Inflammatory macrophage (primary cell): ENCODE measurements at places on chromosomes 5 and 9.

- DNase-seq, result peak; percentile 74
Measured at GRCh38 chr5:148733601-148734438, 79.5 kb upstream of the HTR4 start.

DNA sequence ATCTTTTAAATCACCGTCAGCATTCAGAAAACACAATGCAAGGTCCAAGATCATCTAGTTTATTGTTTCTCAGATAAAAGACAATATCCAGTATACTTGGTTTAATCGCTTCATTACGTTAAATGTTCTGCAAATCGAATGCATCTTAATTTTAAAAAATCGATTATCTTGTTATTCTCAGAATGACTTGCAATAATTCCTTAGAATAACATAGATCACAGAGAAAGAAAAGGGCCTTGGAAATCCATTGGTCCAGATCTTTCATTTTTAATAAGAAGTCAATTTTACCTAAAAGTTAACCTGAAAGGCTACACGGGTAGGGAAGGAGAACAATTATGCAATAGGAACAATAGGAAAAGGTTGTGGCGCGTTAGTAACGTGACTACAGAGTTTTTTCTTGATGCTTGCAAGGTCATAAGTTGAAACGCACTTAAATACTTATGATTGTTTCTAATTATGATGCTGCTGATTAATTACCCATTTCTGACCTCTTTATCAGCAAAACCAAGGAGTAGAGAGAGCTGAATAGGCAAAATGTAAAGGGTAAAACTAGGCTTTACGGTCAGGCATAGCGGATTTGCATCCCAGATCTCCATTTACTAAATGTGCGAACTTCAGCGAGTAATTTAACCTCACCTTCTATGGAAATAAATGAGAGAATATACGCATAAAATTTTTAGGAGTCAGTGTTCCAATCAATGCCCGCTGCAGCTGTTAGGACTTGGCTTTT lies 769 bp upstream of the LYRM7 start:
- DNase-seq, result no peak

GRCh38 chr9:136852664-136853595 lies 784 bp downstream of the MAMDC4 start:
- DNase-seq, result no peak

DNA sequence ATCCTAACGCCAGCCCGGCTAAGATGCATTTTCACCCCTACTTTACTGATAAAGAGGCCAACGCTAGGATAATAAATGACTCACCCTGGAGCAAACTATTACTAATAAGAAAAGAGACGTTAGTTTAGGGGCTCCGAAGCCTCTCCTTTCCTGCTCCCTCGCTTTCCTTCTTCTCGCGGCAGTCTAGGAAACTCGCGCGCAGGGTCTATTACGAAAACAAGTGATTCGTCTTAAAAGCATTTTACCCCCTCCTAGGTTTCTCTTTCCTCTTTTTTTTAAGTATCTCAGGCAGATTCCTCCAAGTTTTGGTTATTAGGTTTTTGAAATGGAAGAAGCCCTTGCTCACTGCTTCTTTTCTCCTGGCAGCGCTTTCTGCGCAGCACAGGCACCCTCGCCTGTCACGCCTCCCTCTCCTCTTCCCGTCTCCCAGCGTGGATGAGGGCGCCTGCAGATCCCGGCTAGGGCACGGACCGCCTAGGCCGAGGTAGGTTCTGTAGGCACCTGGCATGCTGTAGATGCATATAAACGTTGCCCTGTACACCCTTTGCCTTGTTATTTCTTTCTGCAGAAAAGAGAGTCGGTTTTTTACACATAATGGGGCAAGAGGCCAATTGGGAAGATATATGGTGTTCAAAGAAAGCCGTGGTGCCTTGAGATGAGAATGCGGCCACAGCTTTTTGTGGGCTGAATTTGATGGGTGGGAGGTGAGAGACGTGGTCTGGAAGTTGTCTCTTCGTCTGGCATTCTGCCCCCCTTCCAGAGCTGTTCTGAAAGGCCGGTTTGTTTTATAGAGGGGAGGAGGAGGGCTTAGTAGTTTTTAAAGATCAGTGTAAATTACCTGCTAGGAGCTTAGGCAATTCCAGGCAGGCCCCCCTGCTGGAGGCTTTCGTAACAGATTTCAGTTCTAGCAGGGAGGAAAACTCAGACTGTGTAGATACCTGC lies 983 bp downstream of the GCNT1 start:
- peak; percentile 37 for DNase-seq

DNA sequence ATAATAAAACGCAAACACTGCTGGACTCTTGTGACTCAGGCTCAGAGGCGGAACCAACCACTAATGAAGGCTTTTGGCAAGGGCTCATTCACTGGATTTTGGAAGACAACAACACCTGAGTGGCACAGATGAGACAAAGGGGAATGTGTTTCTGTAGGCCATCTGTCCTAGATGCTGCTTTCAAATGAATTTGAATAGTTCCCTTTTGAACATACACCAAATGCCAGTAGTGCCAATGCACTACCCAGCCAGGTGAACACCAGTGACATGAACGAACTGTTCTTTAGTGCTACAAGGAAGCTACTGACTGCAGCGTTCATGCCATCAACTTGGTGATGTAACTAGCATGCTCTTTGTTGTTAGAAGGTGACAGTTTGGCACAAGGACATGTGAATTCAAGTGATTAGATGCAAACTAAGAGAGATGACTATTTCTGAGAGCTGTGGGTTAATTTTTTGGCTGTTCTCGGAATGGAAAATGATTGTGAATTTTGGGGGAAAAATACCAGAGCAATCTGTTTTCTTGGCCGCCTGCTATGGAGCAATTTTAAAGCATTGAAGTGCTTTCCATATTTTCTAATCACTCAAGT lies 173.7 kb downstream of the SLC24A2 start:
- DNase-seq, result no peak

DNA sequence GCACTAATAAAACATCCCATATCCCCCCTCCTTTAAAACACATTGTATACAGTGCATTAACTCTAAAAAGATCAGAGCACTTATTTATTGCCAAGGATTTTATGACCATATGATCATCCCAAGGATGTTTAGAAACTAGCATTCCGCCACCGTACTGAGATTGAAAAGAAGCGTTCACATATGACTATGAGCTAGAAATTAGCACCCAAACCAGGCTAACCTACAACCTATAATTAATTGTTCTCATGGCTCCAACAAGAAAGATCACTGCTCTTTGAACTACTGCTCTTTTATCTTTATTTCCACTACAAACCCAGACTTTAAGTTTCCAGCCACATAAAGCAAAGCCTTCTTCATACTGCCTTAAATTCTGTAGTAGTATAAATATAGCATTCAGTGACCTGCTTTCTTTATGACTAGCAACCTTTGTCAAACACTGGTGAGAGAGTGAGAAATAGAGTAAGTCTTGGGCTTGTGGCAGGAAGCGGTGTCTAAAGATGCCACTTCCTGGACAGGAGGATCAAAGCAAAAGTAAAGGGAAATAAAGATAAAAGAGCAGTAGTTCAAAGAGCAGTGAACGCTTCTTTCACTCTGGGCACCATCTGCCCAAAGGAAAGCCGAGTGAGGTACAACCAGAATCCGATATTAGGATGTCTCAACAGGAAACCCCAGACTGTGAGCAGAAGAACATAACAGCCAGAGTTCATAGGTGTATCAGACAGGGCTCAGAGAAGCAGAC lies 151.1 kb upstream of the ERCC6L2 start:
- no peak for DNase-seq

DNA sequence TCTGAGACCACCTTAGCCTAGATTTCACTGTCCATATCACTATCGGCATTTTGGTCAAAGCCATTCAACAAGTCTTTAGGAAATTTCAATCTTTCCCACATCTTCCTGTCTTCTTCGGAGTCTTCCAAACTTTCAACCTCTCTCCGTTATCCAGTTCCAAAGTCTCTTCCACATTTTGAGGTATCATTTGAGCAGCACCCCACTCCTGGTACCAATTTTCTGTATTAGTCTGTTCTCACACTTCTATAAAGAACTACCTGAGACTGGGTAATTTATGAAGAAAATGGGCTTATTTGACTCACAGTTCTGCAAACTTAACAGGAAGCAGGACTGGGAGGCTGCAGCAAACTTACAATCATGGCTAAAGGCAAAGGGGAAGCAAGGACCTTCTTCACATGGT lies 215.5 kb downstream of the CYLC2 start:
- no peak for DNase-seq

DNA sequence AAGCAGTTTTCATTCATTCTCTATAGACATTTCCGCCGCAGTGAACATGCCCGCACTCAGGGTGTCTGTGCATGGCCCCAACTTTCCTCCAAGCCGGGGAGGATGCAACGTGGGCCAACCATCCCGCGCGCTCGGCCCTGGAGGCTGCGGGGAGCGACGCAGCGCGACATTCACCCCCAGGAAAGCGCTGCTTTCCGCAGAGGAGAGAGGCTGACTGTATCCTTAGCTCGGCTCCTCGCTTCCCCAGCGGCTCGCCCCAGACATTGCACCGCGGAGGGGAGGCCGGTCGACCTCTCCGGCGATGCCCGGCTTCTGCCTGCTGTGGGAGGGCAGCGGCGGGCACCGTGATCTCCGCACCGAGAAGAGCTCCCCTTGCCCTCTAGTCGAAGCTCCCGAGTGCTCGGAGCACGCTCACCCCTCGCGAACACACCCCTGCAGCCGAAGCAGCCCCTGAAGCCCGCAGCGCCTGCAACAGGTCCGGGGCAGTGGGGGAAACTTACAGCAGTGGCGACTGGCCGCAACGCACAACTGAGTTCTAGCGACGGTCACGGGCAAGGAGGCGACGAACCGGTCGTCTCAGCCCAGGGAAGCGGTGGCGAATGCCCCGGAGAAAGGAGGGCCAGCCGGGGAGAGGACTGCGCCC lies 600 bp downstream of the ENC1 start:
- DNase-seq, result peak; percentile 64
